ENCODE measurements at places on chromosomes 12 and 14.

DNA sequence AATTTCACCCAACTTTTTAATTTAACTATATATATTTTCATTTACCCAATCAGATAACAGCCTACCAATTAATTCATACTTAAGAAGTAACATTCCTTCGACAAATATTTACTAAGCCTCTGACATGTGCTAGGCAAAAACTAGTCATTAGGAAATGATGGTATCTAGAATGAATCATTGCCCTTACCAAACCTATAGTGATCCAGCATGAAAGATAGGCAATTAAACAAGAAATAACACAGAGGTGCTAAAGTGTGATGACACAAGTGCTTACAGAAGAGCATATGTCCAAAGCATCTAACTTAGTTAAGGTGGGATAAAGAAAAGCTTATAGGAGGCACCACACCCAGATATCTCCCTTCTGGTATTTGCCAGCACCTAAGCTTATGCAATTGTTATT is 166.5 kb upstream of the RASSF8 start:
- no peak for DNase-seq

DNA sequence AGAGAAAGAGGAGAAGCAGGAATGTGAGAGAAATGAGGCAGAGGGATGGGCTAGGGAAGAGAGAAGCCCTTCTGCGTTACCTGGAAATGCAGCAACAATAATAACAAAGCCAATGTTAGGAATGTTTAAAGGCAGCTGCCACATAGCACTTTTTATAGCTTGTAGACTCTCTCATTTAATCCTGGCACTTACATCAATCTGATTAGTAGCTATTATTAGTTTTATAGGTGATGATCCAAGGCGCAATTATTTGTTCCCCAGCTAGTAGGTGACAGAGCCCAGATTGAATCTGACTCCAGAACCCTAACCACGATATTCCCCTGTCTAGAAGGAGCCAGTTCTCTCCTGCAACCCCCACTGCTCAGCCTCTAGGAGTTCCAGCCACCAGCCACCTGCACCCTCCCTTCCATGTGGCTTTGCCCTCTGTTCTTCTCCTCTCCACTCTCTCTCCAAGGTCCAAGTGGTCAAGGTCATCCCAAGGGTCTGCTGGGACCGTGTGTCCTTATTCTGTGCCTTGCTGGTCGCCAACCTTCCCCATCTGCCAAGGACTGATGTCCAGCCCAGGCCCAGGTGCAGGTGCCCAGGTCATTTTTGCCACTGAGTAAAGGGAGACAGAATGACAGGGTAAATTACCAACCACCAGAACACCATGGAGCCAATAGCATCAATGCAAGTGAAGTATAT is 29.4 kb upstream of the CIPC start:
- no peak for DNase-seq

DNA sequence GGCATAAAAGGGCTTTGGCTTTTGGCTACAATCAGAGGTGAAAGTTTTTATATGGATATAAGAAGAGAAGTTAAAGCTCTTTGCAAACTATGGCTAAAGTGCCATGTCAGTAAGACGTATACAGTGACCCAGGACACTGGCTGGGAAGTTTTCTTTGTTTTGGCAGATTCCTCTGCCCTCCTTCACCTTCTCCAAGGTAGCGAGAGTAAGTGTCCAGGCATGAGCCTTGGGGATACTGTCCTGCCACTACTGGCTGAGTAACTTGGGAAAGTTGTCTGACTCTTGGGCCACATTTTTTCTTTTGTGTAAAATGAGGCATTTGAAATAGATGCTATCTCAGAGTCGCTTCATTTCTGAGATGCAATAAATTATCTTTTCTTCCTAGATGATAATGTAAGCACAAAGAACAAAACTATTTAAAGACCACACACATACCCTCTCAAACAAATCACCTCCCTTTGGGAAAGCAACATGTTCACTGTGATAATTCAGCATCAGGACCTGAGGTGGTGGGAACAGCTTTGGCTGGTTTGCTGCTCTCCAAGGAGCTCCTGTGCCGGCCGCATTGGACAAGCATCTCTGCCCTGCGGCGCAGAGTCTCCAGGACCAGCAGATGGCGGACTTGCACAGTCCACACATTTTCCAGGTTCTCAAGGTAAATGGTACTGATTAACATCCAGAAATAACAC is 106.3 kb downstream of the PTCSC3 start:
- no peak for DNase-seq

- DNase-seq: no peak
Observed at GRCh38 chr14:65040666-65041433, 54.2 kb downstream of the FNTB start.

DNA sequence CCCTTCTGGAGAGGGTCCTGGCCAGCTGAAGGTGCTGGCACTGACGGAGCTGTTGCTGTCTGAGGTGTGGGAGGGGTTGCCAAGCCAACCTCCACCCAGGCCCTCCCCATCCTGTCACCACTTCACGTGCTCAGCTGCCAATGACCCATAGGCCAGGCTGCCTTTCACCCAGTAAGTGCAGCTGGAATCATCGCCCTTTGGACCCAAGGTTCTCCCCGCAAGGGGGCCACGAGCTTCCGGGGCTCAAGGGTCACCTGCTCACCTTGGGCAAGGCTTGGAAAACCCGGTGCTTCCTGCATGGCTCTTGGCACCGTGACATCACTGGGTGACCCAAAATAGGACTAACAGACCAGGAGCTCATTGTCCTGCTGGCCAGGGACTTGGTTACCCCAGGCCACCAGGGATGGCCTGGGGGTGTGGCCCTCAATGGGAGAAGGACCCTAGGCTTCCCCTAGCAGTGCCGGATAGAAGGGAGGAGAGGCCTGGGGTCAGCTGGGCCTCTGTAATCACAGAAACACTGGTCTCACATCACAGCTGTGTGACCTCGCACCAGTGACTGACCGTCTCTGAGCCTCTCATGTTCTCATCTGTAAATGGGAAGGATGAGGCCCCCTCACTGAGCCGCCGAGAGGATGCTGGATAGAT is 51.3 kb downstream of the CCDC85C start:
- DNase-seq: no peak

- DNase-seq: no peak
Observed at GRCh38 chr14:67526676-67527459, 6.2 kb upstream of the PLEKHH1 start.

GRCh38 chr12:116597886-116598285 is 38.7 kb downstream of the MAP1LC3B2 start:
- no peak for DNase-seq

GRCh38 chr12:6052940-6053329 is 71.5 kb downstream of the VWF start:
- no peak for DNase-seq

DNA sequence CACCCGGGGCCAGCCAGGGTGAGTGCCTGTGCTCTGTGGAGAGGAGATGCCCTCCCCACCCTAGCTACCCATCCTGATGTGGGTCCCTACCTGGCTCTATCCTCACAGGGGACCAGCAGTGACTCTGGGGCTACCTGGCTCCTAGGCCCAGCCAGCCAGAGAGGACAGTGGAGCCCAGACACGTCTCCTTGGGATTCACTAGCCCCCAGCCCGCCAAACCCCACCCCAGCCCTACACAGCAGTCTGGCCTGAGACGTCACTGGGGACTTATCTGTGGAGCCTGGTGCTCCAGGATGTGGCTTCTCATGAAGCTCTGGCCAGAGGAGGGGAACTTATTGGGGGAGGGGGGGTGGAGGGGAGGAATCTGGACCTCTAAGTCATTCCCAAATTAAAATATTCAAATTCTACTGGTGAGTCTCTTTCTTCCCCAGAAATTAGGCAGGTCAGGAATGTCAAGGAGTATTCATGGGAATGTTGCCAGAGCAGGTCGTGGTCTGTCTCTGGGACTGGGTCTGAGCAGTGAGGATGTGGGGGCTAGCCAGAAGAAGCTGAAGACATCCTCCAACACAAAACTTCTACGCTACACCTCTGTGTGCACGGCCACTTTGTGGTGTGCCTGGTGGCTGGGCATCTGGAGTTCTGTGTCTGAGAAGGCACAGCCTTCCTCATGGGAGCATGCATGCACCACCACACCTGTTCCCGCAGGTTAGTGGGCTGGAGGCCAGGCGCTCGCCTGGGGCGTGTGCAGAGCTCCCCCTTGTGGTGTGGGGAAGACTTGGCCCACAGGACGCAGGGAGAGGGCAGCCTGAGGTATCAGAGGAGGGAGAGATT is 2.7 kb downstream of the CMTM5 start:
- no peak for DNase-seq

GRCh38 chr12:123856681-123857080 is 94.6 kb downstream of the DNAH10 start:
- no peak for DNase-seq

DNA sequence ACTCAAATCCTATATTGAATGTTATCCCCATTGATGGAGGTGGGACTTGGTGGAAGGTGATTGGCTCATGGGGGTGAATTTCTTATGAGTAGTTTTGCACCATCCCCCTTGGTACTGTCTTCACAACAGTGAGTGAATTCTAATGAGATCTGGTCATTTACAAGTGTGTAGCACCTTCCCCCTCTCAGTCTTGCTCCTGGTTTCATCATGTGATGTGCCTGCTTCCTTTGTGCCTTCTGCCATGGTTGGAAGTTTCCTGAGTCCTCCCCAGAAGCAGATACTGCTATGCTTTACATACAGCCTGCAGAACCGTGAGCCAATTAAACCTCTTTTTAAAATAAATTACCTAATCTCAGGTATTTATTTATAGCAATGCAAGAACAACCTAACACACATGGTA is 302.4 kb upstream of the KITLG start:
- DNase-seq: no peak

DNA sequence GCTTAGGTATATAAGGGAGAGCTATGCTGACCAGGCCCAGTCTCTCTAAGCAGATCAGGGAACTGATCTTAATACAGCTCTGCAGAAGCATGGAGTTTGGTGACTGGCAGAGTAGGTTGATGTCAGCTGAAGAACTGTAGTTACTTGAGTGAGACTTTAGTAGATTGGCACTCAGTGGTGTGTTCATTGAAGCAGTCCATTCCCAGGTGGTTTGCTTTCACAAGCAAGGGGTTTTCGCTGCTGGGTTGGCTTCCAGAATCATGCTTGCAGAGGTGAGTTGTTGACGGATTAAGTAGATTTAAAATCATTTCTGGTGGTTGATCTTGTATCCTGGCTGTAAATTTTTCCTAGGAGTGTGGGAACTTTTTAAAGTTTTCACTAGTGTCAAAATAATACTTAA is 6.5 kb upstream of the DHRS7 start:
- DNase-seq: no peak

GRCh38 chr12:50200552-50201273 is 33.5 kb upstream of the CERS5 start:
- DNase-seq: no peak

GRCh38 chr12:90253674-90254181 is 545.1 kb upstream of the ATP2B1 start:
- peak; percentile 79 for DNase-seq

- DNase-seq: no peak
Observed at GRCh38 chr14:103428723-103429556, 43.7 kb downstream of the MARK3 start.

GRCh38 chr12:131635491-131636122 is 75.3 kb upstream of the SFSWAP start:
- no peak for DNase-seq

GRCh38 chr12:104175726-104176247 is 37.8 kb upstream of the NFYB start:
- DNase-seq: no peak

DNA sequence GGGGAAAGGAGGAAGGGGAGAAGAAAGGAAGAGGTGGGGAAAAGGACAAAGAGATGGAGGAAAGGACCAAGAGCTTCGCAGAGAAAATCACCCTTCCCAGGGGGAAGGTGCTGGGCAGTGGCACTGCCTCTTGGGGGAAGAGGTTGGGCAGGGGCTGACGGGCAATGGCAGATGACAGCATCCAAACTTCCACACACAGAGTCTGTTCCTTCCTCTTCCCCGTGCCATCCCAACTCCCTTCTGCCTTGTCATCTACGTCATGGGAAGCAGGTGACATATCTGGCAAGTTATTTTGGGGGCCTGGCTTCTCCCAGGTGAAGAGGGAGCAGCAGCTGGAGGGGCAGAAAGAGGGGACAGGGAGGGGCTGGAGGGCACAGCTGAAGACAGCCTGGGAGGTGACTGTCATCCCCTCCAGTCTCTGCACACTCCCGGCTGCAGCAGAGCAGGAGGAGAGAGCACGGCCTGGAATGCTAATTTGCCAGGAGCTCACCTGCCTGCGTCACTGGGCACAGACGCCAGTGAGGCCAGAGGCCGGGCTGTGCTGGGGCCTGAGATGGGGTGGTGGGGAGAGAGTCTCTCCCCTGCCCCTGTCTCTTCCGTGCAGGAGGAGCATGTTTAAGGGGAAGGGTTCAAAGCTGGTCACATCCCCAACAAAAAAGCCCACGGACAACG is 43.9 kb upstream of the IQSEC3 start:
- DNase-seq: no peak

DNA sequence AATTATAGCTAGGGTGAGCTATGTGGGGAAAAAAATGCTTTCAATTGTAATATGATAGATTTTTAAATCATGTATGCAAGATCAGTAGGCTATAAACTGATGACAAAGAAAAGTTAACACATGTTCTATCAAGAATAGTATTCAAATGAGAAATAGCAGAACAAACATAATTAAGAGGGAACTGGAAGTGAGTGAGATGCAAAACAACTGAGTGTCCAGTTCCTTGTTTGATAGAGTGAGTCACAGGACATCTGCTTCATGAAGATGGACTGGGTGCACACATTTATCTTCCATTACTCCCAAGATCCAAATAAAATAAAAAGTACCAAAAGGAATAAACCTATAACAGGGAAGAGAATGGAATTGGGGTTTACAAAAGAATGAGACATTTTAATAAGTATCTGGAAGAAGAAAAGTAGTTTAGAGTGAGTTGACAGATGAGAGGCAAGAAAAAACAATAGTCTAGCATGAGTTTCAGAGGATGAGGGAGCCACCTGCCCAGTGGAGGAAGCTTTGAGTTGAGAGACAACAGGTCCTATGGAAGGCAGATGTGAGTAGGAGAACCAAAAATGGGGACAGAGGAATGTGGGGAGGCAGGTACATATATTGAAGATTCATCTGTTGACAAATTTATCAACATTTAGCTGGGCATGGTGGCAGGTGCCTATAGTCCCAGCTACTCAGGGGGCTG is 178.1 kb upstream of the ARHGAP5 start:
- DNase-seq: no peak

DNA sequence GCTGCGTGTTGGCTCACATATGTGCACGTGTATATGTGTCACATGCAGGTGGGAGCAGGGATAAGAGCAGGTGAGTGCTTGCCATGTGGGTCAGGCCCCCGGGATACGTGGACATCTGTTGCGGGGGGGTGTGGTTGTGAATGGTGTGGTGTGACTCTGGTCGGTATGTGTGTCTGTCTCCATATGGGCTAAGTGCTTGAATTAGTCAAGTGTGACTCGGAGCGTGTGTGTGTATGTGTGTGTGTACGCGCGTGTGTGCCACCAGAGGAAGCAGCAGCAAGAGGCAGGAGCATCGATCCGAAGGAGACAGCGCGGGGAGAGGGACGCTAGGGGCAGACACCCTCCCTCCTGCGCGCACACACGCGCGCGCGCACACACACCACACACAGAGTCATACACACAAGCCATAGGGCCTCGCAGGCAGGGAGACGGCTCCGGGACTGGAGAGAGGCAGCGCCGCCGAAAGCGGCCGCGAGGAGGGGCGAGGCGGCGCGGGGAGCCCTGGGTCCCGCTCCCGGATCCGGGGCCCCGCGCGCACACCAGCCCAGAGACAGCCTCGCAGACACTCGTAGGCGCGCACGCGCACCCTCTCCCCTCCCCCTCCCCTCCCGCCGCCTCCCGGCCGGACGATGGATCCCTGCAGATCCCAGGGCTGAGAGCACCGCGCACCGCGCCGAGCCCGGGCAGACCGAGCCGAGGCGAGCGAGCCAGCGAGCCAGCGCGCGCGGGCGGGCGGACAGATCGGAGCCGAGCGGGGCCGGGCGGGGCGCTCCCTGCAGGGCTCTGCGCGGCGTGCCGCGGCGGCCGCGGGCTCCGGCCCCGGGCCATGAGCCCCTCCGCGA is at the start of gene ASIC1:
TSS of gene ASIC1 (plus strand) at position 597 of the 842 bp plus-strand sequence. CDS start 1,171 bp downstream, outside the sequence.
- DNase-seq: peak; percentile 61

Data from tibial artery (tissue), 4 donors.